ENCODE measurements at places on chromosomes 1 and 21.

DNA sequence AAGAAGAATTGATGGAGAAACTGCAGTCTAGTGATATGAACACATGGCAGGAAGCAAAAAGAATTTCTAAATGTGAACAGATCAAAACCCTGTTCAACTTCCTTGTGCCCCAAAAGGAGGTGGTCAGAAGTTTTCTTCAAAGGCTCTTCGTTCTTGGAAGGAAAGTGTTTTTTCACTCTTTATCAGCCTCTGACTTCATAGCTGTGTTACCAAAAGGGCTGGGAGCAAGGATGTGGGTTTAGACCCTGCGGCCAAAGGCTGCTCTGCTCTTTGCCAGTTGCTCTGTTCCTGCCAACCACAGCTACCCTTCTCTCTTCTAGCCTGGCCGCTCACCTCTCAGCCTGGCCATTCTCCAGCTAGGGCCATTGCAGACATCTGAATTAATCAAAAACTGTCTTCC is 53.8 kb downstream of the PTGER3 start:
- DNase-seq = no peak

GRCh38 chr21:44967082-44968047 is 27.5 kb downstream of the SLX9 start:
- DNase-seq = no peak

GRCh38 chr21:16179773-16180172 is 450.0 kb downstream of the USP25 start:
- no peak for DNase-seq

- DNase-seq = no peak
These were observed 24.6 kb upstream of the SPAG17 start for GRCh38 chr1:118209648-118210047.
